MM.1S (cell line): ENCODE measurements at places on chromosomes 1 and 21.

DNA sequence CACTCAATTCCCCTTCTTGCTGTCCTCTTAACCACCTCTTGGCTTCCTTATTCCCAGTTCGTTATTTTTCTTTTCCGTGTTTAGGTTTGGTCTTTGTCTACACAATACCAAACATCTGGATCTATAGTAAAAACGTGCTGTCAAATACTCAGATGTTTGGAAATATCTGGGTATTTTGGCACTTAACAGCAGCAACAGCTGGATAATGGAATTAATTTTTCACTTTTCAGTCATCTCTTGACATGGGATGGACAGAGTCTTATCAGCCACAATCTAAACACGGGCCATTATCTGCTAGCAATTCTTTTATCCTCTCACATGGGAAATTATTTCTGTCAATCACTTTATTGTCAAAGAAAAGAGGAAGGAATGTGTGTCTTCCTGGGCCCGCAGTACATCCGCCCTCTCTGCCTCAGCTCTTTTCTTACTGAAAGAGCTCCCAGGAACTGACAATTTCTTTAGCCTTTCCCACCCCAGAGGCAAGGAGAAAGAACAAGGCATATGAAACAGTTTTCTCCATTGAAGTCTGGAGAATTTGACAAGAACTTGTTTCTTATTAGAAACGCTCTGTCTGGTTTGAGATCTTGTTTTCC lies 13.4 kb downstream of the NHLH2 start:
- DNase-seq, result no peak

DNA sequence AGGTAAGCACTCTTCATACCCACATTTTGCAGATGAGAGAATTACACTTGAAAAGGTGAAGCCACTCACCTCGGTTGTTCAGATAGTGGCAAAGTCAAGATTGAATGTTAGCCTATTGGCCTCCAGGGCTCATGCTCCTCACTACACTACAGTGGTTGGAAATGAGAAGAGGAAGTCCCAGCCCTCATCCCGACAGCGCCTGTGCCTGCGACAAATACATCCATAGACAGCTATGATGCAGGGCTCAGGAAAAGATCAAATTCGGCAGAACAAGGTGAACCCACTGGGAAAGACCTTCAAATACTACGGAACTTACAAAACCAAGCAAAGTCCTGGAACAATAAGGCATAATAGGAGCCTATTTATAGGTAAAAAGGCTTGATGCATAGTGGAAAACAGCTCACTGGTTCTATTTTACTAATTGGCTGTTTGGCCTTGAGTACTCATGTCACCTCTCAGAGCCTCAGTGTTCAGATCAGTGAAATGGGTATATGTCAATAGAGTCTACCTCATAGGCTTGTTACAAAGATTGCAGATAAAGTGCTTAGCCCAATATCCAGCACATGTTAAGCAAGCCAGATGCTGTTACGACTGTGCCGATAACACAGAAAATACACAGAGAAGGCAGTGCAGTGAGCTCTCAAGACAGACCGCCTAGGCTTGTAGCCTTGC lies 3.5 kb downstream of the SPOCD1 start:
- DNase-seq, result no peak

- no peak for DNase-seq
Observed at GRCh38 chr1:233598891-233599541, 14.9 kb upstream of the KCNK1 start.

- no peak for DNase-seq
Observed at GRCh38 chr21:40505681-40506080, 341.3 kb downstream of the DSCAM start.

DNA sequence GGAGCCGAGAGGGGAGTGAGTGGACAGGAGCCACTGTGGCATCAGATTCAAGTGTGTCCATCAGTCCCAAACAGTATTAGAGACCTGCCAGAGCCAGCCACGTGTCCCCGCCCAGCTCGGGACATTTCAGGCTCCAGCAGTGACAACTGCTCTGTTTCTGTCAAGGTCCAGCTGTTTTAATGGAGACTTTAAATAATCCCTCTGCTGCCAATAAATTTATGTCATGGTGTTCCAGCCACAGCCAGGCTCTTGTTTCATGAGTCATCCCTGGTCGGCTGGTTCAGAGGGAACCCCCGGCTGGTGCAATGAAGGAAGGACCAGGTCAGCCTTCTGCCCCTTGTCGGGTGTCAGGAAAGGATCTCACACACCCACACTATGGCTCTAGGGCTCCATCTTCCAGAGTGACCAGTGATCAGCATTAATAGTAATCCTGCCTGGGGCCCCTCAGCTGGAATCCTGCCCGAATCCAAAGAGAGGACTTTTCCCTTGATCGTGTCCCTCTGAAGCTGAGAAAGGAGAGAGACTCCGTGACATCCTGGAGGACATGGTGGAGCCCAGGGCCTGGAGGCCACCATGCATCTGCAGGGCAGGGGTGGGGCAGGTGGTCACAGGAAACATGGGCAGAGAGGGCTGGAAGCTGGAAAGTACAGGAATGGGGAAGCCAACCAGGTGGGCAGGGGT lies 197.3 kb downstream of the MATN1 start:
- DNase-seq, result no peak

DNA sequence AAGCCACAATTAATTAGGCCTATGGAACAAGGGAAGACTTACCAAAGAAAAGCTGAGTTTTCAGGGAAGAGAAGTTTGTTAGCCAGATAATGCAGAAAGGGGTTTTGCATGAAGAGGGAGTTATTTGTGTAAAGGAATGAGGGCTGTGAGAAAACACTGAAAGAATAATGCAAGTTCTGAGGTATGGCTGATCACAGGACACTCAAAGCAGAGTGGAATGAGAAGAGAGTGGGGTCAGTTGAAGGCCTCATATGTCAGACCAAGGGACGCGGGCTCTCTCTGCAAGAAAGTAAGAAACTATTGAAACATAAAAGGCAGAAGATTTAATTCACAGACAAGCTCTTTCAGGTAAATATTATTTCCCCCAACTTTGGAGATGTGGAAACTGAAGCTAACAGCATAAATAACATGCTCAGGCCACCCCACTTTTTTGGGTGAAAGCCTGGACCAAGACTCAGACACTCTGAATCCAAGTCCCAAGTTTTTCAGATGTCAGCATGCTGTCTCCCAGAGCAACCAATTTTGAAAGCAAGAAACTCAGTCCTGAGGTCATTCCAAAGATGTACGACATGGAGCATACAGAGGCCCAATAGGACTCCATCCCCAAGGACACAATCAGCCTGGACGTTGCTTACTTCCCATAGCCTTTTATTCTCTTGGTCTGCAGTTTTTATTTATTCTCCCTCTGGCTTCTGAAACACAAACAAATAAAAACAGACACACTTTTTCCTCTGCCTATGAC lies 47.3 kb upstream of the FGGY start:
- no peak for DNase-seq

DNA sequence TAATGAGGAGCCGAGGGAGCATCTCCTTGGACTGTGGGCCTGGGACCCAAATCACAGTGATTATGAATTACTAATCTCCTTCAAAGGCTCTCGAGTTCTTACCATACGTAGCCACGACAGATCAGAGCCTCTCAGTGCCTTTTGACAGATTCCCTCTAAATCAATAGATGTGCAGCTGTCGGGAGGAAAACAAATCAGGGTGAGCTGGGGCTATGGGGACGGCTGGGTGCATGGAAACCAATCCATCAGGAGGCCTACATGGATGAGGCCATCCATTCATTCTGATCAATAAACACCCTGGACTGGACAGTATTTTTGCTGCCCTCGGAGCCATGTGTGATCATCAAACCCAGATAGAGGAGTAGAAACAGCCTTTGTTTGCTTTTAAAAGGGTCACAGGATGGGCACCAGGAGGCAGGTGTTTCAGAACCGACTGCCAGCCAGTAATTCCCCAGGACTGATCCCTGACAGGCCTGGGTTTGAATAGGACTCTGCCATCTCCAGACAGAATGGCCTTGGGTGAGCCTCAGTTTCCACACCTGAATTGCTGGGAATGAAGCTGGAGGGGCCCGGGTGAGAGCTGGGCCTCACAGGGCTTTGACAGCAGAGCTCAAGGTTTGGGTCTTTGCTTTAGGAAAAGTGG lies 532.8 kb downstream of the MATN1 start:
- no peak for DNase-seq

DNA sequence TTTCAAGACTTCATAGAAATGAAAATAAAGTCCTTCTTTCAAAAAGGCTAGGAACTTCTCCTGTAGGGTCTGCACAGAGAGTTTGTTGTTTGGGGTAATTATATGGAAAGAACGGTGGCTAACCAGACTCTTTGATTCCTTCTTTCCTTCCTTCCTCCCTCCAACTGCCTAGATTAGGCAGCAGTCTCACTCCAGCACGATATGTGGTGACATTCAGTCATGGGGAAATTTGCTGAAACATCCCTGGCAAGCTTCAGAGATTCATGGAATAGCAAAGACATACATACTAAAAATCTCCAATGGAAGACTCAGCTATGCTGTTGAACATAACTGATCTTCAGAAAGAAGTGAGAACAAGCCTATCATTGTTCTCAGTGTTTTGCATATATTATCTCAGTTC lies 4.3 kb downstream of the NTMT2 start:
- no peak for DNase-seq

- no peak for DNase-seq
Observed at GRCh38 chr1:3183411-3183810, 114.4 kb downstream of the PRDM16 start.
